Fibroblast of the aortic adventitia (primary cell): ENCODE measurements at places on chromosomes 4 and X. TPM values are rescaled to one million over a fixed set of nuclear protein-coding genes. Genes with fewer than 3 reads are reported as not detected.

FABP2 gene
- total RNA-seq = not detected in 2 replicates

TMEM185A gene
- 6.6 and 13.6 TPM in 2 replicates for total RNA-seq

CXCL8 gene
- total RNA-seq = 0.98 and 2.4 TPM in 2 replicates

DCAF4L1 gene
- total RNA-seq = 0.09 and 0.25 TPM in 2 replicates

TRPC5OS gene
- total RNA-seq = not detected in 2 replicates
